ENCODE measurements at places on chromosomes 11 and 22.

DNA sequence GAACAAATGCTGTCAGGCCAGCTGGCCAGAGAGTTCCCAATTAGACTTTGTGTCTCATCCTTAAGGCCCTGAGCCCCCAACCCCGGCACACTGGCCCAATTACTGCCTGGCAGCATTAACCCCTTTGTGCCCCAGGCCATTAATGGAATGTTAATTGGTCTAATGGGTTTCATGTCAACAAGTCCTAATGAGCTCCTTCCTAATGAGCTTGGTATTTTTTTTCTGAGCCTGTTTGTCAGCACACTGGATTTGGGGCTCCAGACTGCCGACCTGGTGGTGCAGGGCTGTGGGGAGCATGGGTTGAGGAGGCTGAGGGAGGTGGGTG is 148.8 kb downstream of the FEZ1 start:
- no peak for DNase-seq

GRCh38 chr22:23709107-23709506 is 18.3 kb downstream of the RGL4 start:
- no peak for DNase-seq

- DNase-seq = no peak
These were observed 32.6 kb downstream of the MYO18B start for GRCh38 chr22:25774575-25775026.

GRCh38 chr11:127006311-127006710 is 5.7 kb upstream of the KIRREL3 start:
- DNase-seq = no peak

- DNase-seq = no peak
These were observed 2.4 kb upstream of the MN1 start for GRCh38 chr22:27803841-27804415.

GRCh38 chr22:19122752-19123492 is 710 bp upstream of the DGCR2 start:
- no peak for DNase-seq

All from stimulated activated effector memory CD8-positive, alpha-beta T cell treated with anti-CD3 and anti-CD28 coated beads, Interleukin-12 subunit alpha, Interleukin-12 subunit beta, amount 100 ng/mL, for 72 hours (primary cell).